ENCODE measurements at places on chromosomes 3 and 15.

DNA sequence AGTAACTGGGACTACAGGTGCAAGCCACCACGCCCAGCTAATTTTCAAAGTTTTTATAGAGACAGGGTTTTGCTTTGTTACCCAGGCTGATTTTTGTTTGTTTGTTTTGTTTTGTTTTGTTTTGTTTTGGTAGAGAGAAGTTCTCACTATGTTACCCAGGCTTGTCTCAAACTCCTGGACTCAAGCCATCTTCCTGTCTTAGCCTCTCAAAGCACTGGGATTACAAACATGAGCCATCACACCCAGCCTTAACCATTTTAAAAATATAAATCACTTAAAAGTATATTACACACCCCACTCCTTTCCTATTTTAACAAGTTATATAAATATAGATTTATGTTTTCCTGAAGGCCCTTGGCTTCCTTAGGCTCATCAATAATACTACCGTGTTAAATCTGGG is 6.5 kb upstream of the DYNC1LI1 start:
- no peak for DNase-seq

GRCh38 chr15:40062816-40063562 is 24.0 kb upstream of the SRP14 start:
- no peak for DNase-seq

DNA sequence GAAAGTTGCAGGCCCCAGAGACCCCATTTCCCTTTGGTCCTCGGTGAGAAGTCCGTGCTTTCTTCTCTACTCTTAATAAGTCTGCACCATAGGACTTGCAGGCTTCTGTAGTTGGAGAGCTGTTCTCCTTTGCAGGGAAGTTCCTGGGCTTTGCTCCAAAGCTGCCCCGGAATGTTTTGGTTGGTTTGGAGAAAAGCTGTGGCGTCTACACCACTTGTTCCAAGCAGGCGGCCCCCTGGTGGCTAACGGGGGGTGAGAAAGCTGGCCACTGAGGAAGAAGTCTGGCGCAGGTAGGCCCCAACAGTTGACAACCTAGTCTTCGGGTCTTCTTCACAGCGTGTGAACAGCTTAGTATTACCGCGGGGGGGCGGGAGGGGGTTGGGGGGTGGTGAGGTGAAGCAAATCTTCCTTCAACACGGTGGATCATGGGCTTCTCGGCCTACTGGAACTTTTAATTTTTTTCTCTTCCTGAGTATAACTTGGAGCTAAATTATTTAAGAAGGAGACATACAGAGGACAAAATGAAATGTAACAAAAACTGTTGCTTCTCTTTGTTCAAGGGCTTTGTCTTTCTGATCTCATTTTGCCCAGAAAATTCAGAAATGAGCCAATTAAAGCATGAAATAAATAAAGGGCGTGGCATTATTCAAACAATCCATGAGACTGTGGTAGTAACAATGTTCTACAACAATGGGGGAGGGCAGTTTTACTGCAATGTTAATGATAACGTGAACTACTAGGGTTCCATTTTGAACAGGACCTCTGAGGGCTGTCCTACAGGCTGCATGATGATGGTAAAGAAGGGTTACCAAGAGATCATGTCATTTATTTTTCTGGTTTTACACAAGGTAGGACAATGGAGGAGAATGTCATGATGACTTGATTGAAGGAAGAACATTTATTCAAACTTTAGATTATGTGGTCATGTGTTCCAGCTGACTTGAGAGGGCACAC is 2.2 kb upstream of the THRB start:
- DNase-seq = no peak

DNA sequence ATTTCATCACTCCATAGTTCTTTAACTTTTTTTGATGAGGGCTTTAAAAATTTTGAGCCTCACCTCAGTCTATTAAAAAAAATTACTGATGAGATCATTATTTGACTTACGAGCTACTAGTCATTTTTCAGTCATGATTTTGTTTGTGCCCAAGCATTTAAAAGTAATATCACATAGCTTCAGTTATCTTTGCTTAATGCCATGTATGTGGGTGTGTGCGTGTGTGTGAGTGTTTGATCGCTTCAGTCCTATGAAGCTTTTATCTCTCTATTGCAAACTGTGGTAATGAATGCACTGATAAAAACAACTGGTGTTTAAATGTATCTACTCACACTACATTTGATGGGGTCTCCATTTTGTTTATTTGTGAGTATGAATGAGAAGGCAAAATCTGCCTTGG is 49.8 kb downstream of the RSRC1 start:
- DNase-seq = no peak

GRCh38 chr3:143855183-143855582 is 6.9 kb upstream of the SLC9A9 start:
- no peak for DNase-seq

GRCh38 chr3:178003756-178004155 is 532.5 kb upstream of the KCNMB2 start:
- DNase-seq = no peak

GRCh38 chr3:194284351-194284750 is 66.8 kb downstream of the CPN2 start:
- no peak for DNase-seq

GRCh38 chr3:140180603-140181002 is 245.6 kb downstream of the CLSTN2 start:
- no peak for DNase-seq

DNA sequence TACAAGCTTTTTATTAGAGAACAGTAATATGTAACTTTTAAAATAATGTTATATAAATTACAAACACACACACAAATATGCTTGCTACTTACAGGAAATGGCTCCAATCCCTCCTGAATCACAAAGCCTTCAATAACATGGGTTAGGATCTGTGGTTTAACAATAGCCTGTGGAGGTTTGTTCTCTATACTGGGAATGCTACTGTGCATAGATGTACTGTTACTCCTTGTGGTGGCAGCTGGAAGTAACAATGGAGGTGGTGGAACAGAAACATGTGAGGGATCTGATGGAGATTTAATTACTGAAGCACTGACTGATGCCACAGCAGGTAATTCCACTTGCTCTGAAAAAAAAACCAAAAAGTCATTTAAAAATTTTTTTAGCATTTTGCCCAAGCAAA is 64.4 kb downstream of the PHC3 start:
- DNase-seq = no peak

- DNase-seq = no peak
Measured at GRCh38 chr3:156983559-156983958, 157.4 kb downstream of the LEKR1 start.

DNA sequence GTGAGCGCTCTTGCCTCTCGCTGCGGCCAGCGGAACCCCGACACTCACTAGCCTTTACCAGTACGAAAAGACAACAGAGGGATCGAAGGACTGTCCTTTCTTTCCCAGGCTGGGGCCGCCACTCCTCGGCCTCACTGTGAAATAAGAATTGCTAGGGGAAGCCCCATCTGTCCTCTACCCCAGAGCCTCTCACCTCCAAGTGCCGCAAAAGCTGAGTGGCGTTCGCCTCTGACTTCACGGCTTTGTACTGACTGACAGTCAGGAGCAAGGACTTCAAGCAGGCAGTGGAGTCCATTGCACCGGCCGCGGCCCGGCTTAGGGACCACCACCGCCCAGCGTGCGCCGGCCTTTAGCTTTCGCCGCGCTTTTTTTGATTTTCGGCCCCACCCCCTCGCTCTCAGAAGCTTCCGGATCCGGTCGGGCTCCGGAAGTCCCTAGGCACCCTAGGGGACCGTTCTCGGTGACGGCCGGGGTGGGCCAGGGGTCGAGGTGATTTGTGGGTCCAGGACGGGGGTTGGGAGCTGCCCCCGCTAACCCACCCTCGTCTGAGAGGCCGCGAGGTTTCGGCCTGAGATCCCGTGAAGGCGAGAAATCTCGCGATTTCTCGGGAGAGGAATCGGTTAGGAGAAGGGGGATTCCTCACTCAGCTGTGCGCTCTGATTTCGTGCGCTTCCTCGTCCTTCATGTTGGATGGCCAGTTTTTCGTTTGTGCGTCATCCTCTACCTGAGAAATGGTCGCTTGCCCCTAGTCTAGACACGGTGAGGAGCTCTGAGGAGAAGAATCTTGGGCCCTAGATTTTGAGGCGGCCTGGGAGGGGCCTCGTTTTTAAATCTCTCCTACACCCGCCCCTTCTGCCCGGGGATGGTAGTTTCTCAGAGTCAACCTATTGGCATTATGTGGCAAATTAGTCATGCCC is at the start of the genes CIP2A and DZIP3:
Gene CIP2A (minus strand): TSS at position 358 of the 917 bp plus-strand sequence. CDS start 63 bp downstream, at position 295.
Gene DZIP3 (plus strand): TSS at position 642 of the 917 bp plus-strand sequence. CDS start 15,685 bp downstream, outside the sequence.
- DNase-seq = peak; percentile 80

DNA sequence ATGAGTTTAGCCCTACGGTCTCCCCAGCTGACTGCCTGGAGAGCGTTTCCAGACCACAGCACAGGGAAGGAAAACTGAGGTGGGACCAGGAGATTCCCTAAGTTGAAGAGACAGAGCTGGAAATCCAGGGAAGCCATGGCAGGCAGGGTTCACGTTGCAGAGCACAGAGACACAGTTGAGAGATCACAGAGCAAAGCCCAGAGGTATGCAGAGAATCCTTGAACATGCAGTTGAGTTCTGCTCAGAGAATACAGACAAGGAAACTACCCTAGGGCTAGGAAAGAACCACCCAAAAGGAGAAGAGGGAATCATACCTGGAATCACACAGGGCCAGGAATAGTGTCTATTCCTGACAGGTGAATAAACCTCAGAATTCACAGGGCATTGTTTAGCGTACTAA is 14.3 kb downstream of the SLC28A1 start:
- no peak for DNase-seq

- no peak for DNase-seq
Measured at GRCh38 chr15:66613743-66614142, 47.9 kb upstream of the LCTL start.

- no peak for DNase-seq
Measured at GRCh38 chr3:123072564-123072963, 5.7 kb downstream of the PDIA5 start.

DNA sequence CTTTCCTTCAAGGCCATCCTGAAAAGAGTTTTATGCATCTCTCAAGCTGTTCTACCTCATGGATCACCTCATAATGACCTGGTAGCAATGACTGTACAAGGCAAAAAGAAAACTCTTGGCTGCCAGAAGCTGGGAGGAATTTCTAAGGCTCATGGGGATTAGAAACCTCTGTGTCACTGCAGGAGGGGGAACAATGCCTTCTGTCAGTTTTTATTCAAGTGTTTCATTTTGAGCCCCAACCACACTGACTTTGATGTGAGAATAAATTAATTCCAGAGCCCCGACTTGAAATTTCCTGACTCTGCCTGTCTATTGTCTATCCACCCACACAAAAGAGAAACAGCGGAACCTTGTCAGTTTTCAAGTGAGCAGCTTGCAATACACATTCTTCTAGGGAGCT is 58.7 kb upstream of the MRPL3 start:
- DNase-seq = no peak

- DNase-seq = no peak
Measured at GRCh38 chr3:63706321-63707085, 54.0 kb downstream of the SNTN start.

GRCh38 chr3:19742935-19743334 is 191.1 kb downstream of the EFHB start:
- no peak for DNase-seq

DNA sequence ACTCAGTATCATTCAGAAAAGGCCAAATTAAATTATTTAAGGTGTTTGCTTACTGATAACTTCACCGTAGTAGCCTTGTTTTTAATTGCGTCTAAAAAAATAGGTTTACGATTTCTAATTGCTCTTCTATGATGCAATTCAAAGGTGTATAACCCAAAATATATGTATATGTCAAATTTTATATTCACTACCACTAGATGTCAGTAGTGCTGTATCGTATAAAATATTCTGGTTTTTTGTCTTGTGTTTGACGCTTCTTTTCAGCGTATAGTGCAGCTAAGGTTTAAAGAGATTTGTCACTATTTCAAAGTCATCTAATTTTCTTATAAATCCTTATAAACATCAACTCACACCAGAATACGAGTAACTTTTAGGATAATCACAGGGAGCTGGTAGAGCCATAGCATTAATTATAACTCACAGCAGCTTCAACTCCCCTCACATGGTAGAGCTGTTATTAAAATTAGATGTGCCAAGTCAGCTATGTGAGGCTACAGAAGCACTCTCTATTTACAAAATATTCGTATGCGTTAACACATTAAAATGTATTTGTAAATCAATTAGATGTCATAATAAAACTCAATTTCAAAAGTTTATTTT is 3.5 kb downstream of the PFN2 start:
- no peak for DNase-seq

- no peak for DNase-seq
Measured at GRCh38 chr15:99101501-99101900, 3.4 kb upstream of the SYNM start.

DNA sequence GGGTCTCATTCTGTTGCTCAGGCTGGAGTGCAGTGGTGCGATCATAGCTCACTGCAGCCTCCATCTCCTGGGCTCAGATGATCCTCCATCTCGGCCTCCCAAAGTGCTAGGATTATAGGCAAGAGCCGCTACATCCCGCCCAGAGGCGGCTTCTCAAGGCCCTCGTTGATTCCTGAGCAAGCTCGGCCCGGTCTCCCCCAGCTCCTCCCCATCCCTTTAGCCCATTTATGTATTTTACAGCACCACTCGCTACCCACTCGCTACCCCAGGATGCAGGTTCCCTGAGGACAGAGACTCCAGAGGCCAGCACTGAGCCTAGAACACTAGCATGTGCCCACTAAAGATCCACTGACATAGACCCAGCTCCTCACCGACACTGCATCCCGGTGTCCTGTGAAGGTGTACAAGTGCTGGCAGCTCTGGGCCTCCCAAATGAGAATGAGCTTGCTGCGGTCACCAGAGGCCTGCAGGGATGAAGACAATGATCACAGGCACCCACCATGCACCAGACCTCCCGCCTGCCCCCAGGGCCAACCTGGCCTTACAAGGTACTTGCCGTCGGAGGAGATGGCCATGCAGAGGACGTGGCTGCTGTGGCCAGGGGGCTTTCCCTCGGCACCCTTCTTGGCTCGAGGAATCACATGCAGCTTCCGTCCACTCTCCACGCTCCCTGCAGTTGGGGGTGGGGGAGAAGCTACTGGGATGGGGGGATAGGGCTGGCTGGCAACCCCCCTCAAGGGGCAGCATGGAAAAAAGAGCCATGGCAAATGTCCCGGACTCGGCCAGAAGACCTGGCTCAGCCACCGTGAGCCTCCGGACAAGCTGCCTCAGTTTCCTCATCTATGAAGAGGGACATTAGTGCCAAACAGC is 5.6 kb downstream of the RRP9 start:
- DNase-seq = no peak

- no peak for DNase-seq
Measured at GRCh38 chr3:194575484-194576210, 57.6 kb downstream of the TMEM44 start.

DNA sequence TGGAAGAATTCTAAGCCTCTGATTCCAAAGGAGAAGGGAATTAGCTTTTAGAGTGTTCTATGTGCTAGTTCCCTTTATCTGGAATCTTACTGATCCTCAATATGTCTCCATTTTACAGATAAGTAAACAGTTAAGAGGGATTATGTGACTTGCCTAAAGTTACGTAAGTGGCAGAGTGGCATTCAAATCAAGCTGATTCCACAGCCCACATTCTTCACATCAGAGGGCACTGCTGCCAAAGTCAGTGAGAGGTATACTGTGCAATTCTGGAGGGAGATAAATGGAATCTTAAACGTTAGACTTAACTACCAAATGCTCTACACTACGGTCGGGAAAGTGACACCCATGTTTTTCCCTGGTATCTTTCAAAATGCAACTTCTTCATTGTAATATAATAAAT is 11.0 kb upstream of the MELTF start:
- DNase-seq = no peak
